Epithelial cell of proximal tubule (primary cell): ENCODE measurements at places on chromosomes 1 and 21.

- no peak for DNase-seq
These were observed 69.0 kb downstream of the MAGI3 start for GRCh38 chr1:113459279-113459678.

DNA sequence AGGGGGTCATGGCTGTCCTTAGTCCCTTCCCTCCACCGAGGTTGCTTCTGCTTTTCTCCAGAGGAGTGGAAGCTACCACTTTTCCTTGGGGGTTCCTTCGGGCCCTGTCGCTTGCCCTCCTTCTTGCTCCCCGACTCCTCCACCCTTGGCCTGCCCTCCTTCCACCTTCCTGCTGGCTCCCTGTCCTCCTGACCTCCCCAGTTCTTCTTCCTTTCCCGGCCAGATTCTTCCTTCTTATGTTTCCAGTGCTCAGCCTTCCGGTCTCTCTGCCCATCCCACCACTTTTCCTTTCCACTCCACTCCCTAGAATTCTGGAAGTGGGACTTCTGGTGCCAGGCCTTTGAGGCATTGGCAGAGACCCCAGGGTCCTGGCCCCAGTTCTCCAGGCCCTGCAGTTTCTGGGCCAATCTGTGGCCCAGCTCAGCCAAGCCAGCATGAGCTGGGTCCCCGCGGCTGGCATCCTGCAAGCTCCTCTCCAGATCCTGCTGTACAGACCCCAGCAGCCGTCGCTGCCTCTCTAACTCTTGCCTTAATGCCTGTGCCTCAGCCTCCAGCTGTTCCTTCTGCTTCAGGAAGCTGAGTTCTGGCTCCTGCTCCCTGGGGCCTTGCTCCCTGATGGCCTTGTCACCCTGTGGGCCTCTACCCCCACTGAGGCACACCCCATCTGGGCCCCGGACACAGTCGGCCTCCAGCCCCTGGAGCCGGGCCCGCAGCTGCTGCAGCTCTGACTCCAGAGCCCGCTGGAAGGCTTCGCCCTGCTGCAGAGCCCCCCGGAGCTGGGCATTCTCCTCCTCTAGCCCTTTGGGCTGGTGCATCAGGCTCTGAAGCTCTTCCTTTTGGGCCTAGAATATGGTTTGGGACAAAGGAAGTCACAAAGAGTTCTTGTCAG, 9.7 kb upstream of the PMVK start:
- DNase-seq: no peak

GRCh38 chr1:12287869-12288268, 58.0 kb downstream of the VPS13D start:
- no peak for DNase-seq

- no peak for DNase-seq
These were observed 1.1 kb downstream of the TAS1R3 start for GRCh38 chr1:1332031-1332755.

DNA sequence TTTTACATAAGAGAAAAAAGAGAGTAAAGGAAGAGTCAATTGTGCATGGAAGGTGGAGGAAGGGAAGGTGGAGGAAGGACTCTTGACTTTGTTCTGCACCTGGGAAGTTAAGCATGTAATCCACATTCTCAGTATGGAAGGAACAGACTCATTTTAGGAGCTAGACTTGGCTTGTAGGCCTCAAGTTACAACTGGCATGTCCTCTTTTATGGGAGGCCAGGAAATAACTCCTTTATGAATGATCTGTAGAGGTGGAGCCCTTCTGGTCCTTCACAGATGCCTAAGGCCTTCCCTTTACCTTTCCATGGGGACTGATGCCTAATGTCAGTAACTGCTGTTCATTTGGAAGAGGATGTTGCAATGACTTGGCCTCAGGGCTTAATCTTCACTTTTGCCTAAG, 29.4 kb upstream of the CCSAP start:
- no peak for DNase-seq
